Bronchial epithelial cell (primary cell): ENCODE measurements at places on chromosomes 7 and 10.

DNA sequence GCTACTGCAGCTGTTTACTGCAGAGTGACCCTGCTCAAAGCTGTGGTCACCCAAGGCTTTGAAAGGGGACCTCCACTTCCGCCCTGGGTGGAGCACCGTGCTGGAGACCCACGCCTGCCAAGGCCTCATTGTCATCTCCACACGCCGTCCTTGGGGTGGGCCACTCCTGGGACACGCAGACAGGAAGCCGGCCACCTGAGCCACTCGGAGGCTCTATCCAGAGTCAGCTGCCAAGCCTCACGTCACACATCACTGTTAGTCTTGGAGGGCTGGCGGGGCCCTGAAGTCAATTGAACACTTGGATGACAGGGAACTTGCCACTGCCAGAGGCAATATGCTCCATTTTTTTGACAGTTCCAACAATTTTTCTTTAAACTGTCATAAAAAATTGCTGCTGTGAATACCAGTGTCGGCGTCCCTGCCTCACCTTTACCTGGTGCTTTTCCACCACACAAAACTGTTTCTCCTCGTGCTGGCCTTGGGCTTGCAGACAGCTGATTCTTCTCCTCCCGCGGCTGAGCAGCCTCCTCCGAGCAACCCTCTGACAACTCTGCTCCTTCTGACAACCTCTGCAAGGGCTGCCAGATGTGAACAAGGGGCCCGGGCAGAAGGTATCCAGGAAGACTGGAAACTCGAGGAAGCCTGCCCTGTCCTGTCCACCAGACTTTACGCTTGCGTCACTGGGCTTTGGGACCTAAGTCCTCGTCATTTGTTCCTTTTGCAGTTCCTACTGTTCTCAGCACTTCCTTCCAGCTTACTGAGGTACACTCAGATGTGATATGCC, 81.9 kb downstream of the EGFR start:
- peak; percentile 70 for DNase-seq

DNA sequence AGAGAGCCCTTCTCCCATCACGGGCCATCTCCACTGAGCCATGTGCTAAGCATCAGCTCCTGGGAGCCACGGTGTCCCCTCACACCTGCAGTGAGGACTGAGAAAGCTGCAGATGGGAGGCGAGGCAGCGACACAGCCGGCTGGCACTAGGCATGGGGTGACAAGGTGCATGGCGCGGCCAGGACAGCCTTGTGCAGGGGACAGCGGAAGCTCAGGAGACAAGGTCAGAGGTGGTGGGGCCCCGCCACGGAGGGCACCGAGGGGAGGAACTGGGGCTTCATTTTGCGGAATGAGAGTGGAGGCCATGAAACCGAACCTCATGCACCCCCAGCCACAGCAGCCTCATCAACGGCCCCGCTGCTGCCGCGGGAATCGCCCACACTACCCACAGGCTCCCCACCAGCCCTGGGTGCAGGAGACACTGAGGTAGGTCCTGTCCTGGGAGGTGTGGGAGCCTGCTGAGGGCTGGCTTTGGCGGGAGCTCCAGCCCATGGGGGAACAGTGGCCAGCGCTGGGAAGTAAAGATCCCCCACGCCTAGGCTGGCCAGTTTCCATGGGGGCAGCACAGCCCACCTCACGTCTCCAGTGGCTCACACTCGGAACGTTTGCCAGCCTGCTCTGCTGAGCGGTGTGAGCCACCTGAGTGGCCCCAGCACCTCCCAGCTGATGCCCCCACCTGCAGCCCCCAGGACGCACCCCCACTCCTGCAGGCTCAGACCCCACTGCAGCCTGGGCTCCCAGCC, 71.2 kb upstream of the INSIG1 start:
- no peak for DNase-seq

DNA sequence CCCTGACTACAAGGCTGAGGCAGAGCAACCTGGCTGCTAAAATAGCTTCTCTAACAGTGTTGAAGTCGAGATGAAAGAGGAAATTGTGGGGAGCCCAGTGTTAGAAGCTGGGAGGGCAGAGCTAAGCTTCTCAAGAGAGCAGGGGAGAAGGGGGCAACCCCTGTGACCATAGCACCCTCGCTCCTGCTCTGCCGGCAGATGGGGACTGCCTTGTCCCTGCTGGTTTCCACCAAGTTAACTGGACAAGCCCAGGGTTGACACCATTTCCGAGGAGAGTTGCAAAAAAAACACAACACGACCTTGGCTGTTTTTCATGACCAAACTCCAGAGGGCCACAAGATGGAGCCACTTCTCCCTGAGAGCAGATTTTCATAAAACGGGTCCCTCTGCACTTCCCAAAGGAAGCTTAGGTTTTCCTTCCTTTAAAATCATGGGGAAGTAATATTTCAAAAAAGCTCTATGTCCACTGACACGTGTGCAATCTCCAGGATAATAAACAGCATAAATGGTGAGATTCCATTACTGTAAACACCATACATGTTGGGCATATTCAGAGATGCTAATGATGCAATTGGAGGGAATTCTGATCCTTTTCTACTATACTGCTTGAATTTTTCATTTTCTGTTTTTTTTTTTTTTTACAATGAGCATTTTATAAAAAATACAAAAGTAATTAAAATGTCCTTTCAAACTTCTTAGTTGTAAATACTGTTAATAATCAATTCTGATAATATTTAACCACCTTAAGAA, 140.4 kb downstream of the PIP4K2A start:
- peak; percentile 11 for DNase-seq

DNA sequence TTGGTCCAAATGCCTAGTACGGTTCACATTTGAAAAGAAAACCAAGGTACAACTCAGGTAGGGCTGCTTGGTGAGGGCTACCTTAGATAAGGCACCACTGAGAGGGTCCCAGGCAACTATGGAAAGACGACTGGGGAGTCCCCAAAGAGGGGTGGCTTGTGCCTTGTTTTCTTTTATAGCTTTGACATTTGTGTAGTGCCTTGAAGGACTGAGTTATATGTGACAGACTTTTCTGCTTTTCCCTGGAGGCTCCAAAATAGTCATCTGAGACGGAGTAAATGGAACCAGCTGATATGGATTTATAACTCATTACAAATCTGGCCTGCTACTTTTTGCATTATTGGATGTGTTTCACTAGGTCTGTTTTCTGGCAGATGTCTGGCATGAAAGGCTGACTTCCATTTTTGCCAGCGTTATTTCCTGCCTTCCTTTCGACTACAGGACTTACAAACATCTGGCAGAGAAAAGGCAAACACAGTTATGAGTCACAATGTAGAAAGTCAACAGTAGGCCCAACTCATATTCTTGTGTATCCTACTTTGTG, 88.2 kb upstream of the IMMP2L start:
- peak; percentile 88 for DNase-seq

DNA sequence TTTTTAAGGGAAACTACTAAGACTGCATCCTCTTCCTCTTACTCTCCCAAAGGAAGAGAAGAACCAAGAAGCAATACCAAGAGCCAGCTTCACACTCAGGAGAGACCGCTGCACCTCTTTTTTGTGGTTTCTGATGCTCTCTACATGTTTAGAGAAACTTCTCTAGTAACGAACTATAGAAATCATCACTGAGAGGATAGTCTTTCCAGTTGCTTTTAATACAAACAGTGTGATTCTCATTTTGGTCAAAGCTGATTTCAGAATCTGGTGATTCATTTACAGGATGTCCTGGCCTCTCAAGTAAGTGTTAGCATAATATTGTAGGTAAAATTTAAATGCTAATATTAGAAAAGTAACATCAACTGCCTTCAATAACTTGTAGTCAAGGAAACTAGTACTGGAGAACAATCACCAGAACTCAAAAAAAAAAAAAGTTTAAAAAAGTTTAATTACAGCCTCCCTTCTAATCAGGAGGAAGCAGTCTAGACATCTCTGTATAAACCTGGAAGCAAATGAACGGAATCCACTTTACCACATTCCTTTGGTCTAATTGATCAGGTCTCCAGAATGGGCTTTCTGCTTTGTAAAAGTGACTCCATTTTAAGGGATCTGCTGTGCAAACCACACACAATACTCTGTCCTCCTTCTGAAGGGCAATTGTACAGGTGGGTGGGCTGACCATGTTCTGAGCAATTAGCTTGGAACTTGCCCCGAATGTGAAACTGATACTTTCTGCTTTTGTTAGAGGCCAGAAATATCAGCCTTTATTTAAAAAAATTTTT, 3.0 kb downstream of the LAMB1 start:
- DNase-seq = peak; percentile 61

DNA sequence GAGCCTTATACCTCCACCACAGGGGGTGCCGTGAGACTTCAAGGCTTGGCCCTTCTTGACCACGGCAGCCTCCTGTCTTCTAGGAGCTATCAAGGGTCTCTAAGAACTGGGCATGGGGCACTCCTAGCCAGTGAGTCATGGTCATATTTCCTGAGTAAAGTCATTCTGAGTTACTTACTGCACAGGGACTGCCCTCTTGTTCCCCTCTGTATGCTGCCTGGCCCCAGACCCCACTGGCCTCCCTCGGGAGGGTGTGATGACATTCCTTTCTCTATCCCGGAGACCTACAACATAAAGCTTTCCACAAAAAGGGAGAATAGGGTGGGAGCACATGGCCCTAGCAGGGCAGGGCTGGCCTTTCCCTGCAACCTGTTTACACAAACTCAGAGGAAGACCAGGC, 21.4 kb downstream of the DPCD start:
- DNase-seq = no peak

DNA sequence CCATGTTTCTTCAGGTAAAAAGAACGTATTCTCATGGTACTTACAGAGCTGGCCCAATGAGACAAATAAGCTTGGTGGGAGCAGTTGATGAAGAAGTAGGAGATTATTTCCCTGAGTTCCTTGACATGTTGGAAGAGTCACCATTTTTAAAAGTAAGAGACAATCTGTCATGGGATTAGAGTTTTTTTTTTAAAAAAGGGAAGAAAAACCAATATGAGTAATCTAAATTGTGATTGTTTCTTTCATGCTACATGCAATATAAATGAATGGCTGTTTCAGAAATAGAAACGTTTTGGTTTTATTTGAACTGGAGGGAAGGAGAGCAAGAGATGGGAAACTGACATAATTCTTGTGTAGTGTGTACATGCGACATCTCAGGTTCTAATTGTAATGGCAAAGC, 32.8 kb downstream of the TMEM60 start:
- no peak for DNase-seq

GRCh38 chr7:70316745-70317144, 718.5 kb downstream of the AUTS2 start:
- DNase-seq = peak; percentile 82
